ENCODE measurements at places on chromosomes 1 and 21. TPM values are rescaled to one million over a fixed set of nuclear protein-coding genes. Genes with fewer than 3 reads are reported as not detected.

- no peak for DNase-seq
Measured at GRCh38 chr1:4974981-4975685, 320.7 kb downstream of the AJAP1 start.

Gene OR10J5
- total RNA-seq: not detected

Gene ANGPTL1
- 137 TPM for total RNA-seq

DNA sequence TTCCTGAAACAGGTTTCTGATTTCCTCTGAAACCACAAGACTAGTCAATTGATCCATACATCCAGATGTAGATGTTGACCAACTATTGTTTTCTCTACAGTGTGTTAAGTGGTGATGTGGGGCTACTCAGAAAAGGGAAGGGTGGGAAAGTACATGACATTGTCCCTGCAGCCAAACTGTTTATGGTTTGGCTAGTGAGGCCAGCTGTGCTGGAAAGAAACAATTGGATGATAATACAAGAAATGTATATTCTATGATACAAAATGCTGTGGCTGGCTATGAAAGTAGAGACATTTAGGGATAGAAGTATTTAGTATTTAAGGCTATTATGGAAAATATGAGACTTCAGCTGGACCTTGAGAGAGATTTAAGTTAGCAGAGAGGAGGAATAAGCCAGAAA is 244.5 kb downstream of the ADGRL2 start:
- DNase-seq: no peak

Gene SPATA21
- total RNA-seq: not detected

Data from breast epithelium (tissue), 4 donors.